Muscle of arm (tissue), 14 donors: ENCODE measurements at places on chromosomes 2 and 18.

- no peak for DNase-seq
These were observed 25.3 kb upstream of the BOD1L2 start for GRCh38 chr18:57121542-57122112.

DNA sequence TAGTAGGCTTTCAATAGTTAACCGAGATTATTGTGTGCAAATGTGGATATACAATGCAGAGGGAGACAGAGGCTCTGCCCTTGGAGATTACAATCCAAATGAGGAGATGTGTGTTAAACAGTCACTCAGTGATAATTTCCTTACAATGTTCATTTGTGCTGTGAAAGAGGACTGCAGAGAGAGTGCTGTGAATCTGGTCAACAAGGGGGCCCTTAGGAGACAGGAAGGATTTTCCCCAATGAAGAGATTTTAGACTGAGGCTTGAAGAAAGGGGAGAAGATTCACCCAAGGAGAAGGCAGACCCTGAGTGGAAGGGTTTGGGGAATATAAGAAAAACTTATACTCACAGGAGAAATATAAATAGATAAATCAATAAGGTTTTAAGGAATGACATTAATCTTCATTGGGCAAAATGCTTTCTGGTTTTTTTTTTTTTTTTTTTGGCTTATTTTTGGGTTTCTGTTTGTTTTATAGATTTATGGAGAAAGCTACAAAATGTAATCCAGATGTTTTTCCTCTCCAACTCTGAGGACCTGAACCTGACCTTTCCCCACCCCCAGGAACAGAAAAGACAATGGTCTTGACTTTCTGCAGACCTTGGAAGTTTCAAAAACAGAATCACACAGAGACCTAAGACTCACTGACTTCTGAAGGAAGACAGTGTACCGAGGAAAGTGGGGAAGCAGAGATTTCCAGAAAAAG, 151.3 kb upstream of the SERPINE2 start:
- peak; percentile 46 for DNase-seq

GRCh38 chr18:76464281-76465259, 30.5 kb downstream of the ZNF516 start:
- DNase-seq: no peak

- DNase-seq: no peak
These were observed 24.9 kb upstream of the ACOXL start for GRCh38 chr2:110707386-110707965.

DNA sequence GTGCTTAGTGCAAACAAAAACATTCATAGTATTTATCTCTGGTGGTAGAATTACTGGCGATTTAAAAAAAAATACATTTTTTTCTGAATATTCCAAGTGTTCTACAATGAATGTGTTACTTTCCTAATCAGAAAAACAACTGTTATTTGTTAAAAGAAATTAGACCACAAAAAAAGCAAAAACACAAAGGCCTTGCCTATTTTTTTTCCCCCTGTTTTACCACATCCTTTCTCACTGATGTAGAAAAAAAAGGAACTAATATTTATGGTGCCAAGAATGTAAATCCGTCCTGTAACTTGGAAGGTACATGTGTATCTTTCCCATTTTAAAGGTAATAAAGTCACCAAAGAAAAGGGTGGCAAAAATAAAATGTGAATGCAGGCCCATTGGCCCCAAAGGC, 28.4 kb upstream of the MGAT4A start:
- no peak for DNase-seq

- no peak for DNase-seq
These were observed 16.4 kb upstream of the RPRD1A start for GRCh38 chr18:36083729-36084128.

GRCh38 chr2:217806482-217806765, 196.4 kb downstream of the TNS1 start:
- no peak for DNase-seq

GRCh38 chr2:49359721-49360406, 205.5 kb upstream of the FSHR start:
- DNase-seq: peak; percentile 18

GRCh38 chr18:72372076-72372475, 172.1 kb downstream of the CBLN2 start:
- DNase-seq: no peak

- DNase-seq: no peak
These were observed 142.6 kb upstream of the BCL2L11 start for GRCh38 chr2:110978148-110978547.

- DNase-seq: no peak
These were observed 92.0 kb downstream of the FARSB start for GRCh38 chr2:222563936-222564335.
